Effector CD8-positive, alpha-beta T cell (primary cell): ENCODE measurements at places on chromosomes 1 and 21.

GRCh38 chr1:220776720-220777326 is 9.9 kb upstream of the MTARC1 start:
- DNase-seq: peak; percentile 17

GRCh38 chr21:35163411-35163810 is 114.3 kb upstream of the RUNX1 start:
- no peak for DNase-seq

GRCh38 chr1:244833734-244834542 is 1.5 kb upstream of the COX20 start:
- DNase-seq: peak; percentile 27

GRCh38 chr1:206798384-206798996 is 26.2 kb upstream of the IL10 start:
- no peak for DNase-seq

- no peak for DNase-seq
These were observed 94.1 kb downstream of the PPIAL4G start for GRCh38 chr1:148389027-148389339.

- DNase-seq: no peak
These were observed 503.5 kb upstream of the PKN2 start for GRCh38 chr1:88180449-88181108.

DNA sequence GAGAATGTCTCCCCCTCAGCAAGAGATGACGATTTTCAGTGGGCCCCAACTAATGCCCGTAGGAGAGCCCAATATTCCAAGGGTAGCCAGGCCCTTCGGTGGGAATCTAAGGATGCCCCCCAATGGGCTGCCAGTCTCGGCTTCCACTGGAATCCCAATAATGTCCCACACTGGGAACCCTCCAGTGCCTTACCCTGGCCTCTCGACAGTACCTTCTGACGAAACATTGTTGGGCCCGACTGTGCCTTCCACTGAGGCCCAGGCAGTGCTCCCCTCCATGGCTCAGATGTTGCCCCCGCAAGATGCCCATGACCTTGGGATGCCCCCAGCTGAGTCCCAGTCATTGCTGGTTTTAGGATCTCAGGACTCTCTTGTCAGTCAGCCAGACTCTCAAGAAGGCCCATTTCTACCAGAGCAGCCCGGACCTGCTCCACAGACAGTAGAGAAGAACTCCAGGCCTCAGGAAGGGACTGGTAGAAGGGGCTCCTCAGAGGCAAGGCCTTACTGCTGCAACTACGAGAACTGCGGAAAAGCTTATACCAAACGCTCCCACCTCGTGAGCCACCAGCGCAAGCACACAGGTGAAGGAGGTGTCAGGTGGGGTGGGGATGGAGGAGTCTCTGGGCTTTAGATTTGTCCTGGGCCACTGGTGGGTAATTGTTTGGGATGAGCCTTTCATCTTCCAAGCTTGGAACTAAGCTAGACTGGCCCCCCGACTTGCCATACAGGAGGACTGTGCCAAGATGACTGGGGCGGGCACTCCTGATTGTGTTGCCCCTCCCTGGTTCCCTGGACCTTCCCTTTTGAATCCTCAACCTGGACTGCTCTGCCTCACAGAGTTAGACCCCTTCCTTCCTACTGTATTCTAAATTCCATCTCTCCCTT is 11.2 kb downstream of the KLF17 start:
- no peak for DNase-seq

GRCh38 chr1:8858888-8859706 is 19.4 kb downstream of the ENO1 start:
- peak; percentile 17 for DNase-seq

DNA sequence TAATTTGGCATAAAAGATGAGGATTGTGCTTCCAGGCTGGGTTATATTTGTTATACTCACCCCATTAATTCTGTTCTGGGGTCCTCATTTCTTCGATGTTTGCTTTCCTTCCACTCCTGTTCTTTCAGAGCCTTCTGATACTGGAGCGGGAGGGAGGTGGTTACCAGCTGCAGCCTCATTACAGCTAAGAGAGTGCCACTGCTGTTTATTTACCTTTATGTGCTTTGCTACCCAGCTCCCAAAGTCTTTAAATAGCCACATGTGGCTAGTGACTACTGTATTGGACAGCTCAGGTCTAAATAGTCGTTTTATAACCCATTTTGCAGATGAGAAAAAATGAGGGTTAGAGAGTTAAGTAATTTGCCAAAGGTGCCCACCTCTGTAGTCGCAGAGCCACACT is 25.1 kb downstream of the PLEKHM2 start:
- no peak for DNase-seq

- DNase-seq: peak; percentile 21
These were observed 637 bp downstream of the LYPLA2 start for GRCh38 chr1:23791516-23792047.

- DNase-seq: no peak
These were observed 613 bp upstream of the ERO1B start for GRCh38 chr1:236282425-236282716.

DNA sequence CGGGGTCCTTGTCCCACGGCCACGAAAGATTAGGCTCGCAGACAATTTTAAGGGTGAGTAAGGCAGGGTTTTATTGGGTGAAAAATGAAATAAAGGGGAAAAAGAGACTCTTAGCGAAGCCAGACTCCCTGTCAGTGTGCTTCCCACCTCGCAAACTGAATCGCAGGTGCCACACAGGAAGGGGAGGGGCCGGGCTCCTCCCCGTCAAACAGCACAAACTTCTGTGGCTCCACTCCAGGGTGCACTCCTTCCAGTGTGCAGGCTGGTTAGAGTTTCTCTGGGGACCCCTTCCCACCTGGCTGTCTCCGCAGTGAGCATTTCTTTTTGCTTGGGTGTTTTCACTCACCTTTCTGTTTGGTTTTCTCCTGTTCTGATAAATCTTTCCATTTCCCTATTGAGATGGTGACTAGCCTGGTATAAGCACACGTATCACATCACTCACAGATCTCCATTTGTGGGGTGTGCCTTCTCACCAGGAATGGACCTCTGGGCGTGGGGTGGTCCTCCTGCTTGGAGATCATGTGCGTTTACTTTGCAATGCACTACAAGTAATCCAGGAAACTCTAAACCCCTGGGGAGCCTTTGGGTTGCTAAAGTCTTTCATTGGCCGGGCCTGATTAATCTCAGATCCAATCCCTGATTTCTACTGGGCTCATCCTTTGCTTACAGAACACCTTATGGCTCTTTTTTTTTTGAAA is 37.6 kb upstream of the GALNT2 start:
- no peak for DNase-seq

GRCh38 chr1:95974586-95974985 is 740.6 kb downstream of the RWDD3 start:
- DNase-seq: no peak

DNA sequence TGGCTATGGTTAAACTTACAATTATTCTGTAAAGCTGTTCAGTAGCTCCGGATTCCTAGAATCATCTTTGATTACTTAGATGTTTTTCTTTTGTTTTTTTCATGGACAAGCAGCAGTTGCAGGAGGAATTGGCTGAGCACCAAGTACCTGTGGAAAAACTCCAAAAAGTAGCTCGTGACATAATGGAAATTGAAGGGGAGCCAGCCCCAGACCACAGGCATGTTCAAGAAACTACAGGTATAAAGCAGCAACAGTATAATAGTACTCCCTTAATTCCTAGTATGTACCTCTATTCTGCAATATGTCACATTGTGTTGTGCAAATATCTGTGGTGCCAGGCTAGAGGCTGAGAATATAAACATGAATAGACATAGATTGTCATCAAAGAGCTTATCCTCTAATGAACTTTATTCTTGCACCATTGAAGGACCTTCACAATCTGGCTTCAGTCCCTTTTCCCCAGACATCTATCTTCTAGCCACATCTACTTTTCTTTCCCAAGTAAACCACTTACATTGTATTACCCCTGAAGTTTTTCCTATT is 132.3 kb upstream of the BMP8A start:
- DNase-seq: no peak

- DNase-seq: no peak
These were observed 12.7 kb downstream of the DDR2 start for GRCh38 chr1:162644986-162645314.

GRCh38 chr1:175152006-175152652 is 40.4 kb downstream of the KIAA0040 start:
- peak; percentile 49 for DNase-seq

- no peak for DNase-seq
These were observed 38.2 kb downstream of the BCL9 start for GRCh38 chr1:147579532-147579931.

GRCh38 chr1:205690122-205690756 is 9.9 kb upstream of the SLC45A3 start:
- DNase-seq: no peak

DNA sequence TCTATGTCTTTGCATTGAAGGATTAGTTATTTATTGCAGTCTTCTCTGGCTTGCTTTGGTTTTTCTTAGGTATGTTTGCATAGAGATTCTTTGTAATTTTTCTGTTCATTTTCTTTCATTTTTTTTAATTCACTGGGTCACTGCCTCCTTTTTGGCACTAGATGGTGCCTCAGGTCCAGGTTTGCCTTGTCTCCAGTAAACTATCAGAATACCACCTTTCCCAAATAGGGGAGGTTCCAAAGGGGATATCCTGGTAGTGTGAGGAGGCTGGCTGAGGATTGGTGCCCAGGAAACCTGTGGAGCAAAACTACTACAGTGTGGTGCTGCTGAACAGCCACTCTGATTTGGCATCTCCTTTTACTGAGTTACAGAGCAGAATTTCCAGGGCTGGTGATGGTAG is 257.1 kb downstream of the KCTD3 start:
- no peak for DNase-seq

GRCh38 chr1:112729909-112730308 is 14.8 kb upstream of the PPM1J start:
- DNase-seq: no peak

DNA sequence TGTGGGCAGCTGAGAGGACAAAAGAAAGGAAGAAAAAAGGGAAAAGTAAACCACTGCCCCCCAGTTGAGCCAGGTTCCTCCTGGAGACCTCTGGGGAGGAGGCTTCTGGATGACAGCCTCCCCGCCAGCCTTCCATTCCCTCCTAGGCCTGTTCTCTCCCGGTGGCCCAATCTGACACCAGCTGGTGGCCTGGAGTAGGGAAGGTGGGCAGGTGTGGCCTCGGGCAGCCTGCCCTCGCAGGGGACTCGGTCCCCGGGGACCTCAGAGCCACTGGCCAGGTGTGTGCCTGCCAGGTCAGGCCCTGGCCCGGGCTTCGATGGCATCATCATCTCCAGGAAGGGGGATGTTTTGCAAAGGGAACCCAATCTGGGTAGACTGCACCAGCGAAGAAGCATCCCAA is 159.0 kb downstream of the CASZ1 start:
- no peak for DNase-seq

GRCh38 chr1:224377676-224378006 is 21.0 kb downstream of the CNIH4 start:
- DNase-seq: no peak

- DNase-seq: no peak
These were observed 5.6 kb downstream of the SH3BP5L start for GRCh38 chr1:248820041-248820585.

- no peak for DNase-seq
These were observed 139.1 kb upstream of the ZNHIT6 start for GRCh38 chr1:85847356-85847755.

DNA sequence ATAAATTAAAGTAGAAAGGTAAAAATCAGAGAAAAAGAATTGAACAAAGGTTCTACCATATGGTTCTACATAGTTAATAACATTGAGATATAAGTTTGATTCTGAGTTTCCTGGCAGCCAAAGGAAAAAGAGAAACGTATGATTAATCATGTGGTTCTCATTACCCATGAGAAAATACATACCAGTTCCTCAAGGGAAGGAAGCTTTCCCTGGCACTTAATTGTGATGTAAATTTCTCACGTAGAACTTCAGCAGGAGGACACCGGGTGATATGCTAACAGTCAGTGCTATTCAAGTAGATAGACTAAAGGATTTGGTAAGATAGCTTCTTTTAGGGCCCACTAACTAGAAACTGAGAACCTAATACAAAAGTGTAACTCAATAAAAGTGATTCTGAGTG is 218.5 kb downstream of the NFIA start:
- DNase-seq: no peak

DNA sequence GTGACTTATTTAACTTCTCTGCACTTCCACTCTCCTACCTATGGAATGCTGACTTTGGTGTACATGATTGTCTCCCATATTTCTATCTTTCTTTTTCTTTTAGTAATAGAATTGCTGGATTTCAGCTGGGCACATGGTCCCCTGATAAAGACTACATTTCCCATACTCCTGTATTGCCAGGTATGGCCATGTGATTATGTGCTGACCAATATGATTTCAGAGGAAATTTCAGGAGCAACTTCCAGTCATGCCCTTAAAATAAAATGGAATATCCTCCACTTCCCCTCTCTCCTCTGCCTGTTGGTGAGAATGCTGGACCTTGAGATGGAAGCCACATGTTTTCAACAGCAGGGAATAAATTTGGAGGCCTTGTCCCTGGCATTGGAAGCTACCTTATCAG is 130.7 kb upstream of the IGSF21 start:
- DNase-seq: no peak

- DNase-seq: no peak
These were observed 10.0 kb upstream of the TGFBR3 start for GRCh38 chr1:91895832-91896556.

DNA sequence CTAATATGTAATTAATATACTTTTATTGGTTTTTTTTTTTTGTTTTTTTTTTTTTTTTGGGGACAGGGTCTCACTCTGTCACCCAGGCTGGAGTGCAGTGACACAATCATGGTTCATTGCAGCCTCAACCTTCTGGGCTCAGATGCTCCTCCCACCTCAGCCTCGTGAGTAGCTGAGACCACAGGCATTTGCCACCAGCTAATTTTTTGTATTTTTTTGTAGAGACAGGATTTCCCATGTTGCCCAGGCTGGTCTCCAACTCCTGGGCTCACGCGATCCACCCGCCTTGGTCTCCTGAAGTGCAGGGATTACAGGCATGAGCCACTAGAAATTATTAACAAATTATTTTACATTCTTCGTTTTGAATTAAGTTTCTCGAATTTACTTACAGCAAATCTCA is 16.8 kb upstream of the POGZ start:
- DNase-seq: no peak

DNA sequence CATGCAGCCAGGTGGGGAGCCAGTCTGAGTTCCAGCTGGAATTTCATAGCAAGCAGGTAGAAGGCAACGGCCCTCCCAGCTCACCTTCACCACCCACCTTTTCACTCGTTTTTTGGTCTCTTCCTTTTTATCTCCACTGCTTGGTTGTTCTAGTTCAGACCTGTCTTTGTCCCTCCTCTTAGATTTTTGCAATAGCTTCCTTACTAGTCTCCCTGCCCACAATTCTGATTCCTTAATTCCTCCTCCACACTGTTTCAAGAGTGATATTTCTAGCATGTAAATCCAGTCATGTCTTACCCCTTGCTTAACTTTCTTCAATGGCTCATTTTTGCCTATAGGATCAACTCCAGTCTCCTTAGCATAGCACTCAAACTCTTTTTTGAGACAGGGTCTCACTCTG is 119.6 kb downstream of the TMEM53 start:
- DNase-seq: no peak

DNA sequence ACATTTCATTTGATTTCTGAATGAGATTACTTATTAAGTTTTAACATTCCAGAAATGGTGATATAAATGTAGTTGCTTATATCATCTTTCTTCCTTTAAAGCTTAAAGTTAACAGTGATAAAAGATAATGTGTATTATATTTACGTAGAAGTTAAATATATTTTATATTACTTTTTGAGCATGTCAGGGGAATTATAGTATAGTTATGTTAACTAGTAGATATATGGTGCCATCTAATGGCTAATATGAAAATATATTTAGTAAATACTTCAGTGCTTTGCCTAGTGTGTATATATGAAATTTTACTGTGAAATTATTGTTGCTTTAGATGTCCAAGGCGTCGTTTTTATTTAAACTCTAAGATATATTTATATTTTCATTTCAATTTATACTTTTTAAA is 51.5 kb downstream of the SYT14 start:
- DNase-seq: no peak
